PC-9 (cell line): ENCODE measurements at places on chromosomes 11 and 22. TPM values are rescaled to one million over a fixed set of nuclear protein-coding genes. Genes with fewer than 3 reads are reported as not detected.

DNA sequence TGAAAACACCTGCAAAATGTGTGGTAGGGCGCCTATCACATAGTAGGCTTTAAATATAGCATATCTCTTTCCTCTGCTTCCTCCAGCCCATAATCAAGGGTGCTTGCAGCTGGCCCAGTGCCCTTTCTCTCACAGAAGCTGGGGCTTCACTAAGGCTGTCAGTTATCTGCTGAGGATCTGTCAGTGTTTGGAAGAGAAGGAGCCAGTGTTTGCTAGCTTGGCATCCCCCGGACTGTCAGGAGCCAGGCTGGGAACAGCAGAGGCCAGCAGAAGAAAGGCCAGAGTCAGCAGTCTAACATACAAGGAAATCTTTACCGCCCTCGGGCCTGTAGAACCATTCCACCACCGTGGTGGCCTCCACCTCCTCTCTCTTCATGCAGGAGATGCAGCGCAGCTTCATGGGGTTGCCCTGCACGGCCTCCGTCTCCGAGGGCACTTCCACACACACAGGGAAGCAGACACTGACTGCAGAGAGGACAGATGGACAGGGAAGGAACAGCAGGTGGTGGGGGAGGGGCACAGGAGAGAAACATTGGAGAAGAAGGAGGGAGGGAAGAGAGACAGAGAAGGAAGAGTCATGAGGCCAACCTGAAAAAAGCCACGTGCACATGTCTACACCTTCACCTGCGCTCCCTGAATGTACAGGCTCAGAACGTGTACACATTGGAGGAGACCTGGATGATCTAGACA lies 9.0 kb downstream of the SCN3B start:
- no peak for DNase-seq

DNA sequence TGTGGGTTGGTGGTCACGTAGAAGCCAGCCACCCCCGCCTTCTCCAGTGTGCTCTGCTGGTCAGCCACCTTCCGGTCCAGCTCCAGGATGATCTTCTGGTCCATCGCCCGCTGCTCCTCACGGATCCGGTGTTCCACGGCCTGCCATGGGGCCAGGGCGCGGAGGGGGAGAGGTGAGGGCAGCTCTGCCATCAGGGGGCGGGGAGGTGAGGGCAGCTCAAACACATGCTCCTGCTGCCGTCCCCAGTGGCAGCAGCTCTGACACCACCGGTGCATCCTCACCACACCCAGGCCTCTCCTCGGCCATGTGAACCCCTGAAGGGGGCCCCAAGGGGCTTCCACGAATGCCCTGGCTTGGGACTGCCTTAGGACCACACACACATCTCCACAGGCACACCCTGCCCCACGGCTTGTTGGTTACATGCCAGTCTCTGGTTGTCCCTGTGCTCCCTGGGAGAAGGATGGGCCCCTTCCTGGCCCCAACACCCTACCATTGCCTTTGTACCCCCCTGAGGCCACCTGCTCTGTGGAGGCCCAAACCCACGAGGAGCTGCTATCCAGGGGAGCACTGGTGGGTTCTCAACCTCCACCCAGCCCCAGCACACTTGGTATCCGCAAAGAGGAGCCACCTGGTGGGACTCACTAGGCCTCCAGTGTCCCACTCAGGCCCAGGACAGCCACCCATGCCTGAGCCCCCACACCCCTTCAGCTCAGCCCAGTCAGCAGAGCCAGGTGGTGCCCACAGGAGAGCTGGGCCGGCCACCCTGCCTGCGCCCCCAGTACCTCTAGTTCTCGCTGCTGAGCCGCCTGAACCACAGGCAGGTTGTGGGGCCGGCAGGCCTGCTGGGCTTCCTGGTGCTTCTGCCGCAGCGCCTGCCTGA lies 4.3 kb downstream of the DGCR6L start:
- DNase-seq = no peak

DNA sequence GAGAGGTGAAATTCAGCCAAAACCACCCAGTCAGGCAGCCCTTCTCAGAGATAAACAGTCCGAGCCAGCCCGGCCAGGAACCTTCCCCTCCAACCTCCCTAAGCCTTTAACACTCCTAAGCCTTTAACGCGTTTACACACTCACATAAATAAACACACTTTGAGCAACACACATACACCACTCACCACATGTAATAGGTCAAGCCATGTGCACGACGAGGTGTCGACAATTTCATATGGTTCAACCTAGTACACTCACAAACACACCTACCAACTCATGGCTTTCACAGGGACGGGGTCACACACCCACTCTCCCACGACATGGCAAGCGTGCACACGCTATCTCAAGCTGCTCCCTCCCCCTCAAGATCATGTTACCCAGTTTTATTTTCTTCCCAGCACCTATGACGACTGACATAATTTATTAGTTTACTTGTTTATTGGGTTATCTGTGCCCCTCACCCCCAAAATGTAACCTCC lies 15.5 kb downstream of the SLC43A1 start:
- DNase-seq = no peak

GRCh38 chr11:77093987-77094840 lies 8.4 kb upstream of the OMP start:
- no peak for DNase-seq

DNA sequence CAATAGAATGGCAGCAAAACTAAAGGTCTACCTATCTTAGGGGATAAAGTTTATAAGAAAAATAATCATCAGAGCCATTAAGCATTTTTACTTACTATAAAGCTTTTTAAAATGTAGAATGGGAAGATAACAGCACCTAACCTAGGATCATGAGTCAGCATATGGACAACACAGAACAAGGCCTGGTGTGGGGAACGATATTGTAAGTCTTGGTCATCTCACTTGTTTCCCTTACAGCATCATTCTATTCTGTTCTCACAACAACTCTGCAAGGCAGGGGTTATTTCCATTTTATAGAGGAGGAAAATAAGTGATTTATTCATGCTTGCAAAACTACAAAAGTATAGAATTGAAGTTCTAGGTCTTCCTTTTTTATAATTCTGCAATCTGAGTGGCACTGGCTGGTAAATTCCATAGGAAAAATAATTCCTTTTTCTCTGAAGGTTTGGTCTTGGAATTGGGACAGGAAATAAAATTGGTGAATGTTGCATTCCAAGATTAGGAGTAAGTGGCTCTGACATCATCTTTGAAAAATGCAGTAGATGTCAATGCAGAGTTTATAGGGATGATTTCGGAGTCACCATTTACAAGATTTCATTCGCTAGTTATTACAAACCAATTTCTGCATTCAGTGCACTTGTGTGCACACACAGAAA lies 423.0 kb downstream of the DYNC2H1 start:
- DNase-seq = peak; percentile 64

DNA sequence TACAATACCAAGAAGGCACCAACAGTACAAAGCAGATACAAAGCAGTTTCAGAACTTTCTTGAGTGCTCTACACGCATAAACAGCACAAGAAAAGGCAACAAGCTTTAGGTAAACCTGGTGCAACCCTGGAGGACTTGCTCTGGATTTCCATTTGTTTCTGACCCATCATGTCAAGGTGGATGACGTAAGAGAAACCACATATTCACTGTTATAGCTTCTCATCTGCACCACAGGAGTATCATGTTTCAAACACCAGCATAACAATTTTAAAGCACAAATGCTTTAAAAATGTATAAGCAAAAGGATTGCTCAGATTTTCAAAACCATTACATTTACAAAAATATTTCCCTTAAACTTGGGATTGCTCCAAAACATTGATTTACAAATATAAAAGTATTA lies 25.0 kb upstream of the YPEL1 start:
- DNase-seq = no peak

DNA sequence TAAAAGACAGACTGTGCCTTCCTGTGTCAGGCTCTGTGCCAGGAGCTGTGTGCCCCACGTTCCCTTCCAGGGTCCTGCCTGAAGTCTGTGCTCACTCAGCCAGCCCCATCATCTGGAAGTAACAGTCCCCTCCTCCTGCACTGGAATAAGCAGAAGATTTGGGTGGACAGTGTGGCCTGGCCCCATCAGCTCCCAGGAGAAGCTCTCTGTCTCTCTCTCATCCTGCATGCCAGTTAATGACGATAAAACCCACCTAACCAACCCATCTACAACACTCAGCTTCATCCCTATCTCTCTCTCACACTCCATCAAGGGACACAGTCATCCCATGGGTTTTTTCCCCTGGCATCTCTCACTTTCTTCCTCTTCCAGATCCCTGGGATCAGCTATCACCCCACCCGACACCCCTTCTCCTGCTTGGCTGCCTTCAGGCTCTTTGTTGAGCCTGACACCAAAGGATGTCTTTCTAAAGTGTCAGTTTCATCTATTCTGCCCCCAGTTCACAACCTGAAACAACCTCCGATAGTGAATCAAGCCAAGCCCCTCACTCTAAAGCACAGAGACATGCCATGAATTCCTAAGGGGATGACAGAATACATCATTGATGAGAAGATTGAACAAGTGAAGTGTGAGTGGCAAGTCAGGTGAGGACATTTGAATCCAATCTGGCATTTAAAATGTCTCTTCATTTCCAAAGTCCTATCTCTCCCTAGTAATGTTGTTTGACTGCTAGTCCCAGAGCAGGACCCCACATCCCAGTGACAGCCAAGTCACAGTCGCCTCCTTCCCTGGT lies 91.4 kb upstream of the TOP3B start:
- no peak for DNase-seq

GRCh38 chr11:17781221-17781620 lies 46.6 kb downstream of the KCNC1 start:
- DNase-seq = no peak

- DNase-seq = no peak
Measured at GRCh38 chr22:43818981-43819380, 6.9 kb upstream of the EFCAB6 start.

DNA sequence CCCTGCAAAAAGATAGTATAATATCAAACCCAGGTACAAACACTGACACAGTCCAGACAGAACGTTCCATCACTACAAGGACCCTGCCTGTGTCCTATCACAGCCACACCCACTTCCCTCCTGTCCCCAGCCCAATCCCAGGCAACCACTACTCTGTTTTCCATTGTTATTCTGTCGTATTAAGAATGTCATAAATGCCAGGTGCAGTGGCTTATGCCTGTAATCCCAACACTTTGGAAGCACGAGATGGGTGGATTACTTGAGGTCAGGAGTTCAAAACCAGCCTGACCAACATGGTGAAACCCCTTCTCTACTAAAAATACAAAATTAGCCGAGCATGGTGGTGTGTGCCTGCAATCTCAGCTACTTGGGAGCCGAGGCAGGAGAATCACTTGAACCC lies 89.0 kb downstream of the TRMU start:
- no peak for DNase-seq

- no peak for DNase-seq
Measured at GRCh38 chr11:9776203-9776602, 112.3 kb downstream of the SWAP70 start.

The PIH1D2 gene
- total RNA-seq = 2.0 and 4.8 TPM in 2 replicates

The DYNC2H1 gene
- 11.2 and 12.2 TPM in 2 replicates for total RNA-seq

The PISD gene
- 46.4 and 46.8 TPM in 2 replicates for total RNA-seq

The ZNF195 gene
- 11.4 and 13.4 TPM in 2 replicates for total RNA-seq

The LRRC74B gene
- total RNA-seq = 0.25 TPM in 1 of 2 replicates, not detected in the other

The OLFML1 gene
- not detected in 2 replicates for total RNA-seq

The GLYAT gene
- total RNA-seq = not detected in 2 replicates

The BEST1 gene
- 0.81 and 1.2 TPM in 2 replicates for total RNA-seq

The CRYBB2 gene
- 1.0 TPM in 2 replicates for total RNA-seq

The MEI1 gene
- total RNA-seq = 0.55 and 0.61 TPM in 2 replicates
